ENCODE measurements at places on chromosomes 2 and 18.

- no peak for DNase-seq
These were observed 18.1 kb downstream of the CALCRL start for GRCh38 chr2:187429989-187430388.

- no peak for DNase-seq
These were observed 139.0 kb upstream of the ACKR3 start for GRCh38 chr2:236430584-236430983.

DNA sequence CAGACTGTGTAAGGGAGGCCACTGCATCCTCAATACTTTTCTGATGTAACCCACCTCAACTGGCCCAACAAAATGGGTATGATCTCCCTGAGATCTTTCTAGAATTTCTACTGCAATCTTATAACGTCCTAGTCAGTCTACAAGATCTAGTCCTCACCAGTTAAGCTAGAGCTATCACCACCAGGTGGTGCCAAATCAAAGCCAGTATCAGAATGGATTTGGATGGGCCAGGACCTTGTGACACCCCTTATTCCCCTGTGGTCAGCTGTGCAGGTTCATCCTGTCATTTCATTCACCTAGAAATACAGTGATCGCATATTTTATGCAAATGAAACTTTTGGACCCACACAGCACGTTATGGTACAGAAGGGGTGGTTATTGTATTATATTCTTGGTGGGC lies 90.3 kb downstream of the OLA1 start:
- peak; percentile 59 for DNase-seq

GRCh38 chr2:8271461-8271860 lies 410.4 kb upstream of the ID2 start:
- DNase-seq = no peak

DNA sequence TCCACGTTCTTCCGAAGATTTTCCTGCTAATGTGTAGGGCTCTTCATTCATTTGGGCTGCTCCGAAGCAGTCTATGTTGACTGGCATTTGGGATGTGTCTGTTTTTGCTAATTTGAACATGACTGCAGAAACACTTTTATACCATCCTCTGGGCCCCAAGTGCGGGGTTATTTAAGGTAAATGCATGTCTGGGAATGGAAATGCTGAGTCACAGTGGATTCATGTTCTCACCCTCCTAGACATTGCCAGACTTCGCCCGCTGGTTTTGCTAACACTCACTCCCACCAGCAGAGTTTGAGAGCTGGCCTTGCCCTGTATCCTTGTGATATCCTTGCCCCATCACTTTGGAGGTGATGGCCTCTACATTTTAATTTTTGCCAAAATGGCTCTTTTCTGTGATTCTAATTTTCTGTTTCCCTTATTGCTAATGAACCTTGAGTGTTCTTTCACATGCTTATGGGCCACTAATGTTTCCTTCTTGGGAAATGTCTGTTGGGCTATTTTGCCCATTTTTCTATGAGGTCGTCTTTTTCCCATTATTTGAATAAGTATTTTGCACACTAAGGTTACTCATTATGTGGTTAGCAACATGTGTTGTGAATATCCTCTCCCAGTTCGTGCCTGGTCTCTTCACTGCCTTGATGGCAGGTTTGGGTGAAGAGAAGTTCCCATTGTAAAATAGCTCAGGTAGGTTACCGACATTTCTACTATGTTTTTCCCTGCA lies 204.1 kb downstream of the GLI2 start:
- DNase-seq = no peak

- no peak for DNase-seq
These were observed 24.2 kb downstream of the CIB4 start for GRCh38 chr2:26616706-26617587.

DNA sequence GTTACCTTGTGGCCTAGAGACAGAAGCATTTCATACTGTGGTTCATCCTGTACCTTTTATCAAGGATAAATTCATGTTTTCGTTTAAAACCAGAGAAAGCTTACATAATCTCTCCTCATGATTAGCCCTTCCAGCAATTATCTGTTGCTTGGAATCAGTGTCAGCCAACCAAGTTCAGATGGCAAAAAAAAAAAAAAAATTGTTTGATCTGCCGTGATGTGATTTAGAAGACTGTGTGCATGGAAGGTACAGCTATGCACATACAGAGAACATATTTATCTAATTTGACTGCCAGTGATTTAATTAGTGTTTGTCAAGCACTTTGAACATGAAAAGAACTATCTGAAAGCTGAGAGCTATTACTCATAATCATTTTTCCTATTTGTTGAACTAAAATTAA lies 180.9 kb downstream of the ZEB2 start:
- DNase-seq = no peak
